ENCODE measurements at places on chromosomes 4 and X.

- DNase-seq = no peak
These were observed at the start of gene RNF150 for GRCh38 chr4:141133146-141133998. Gene RNF150, minus strand, starts transcription at chr4:141133469.

DNA sequence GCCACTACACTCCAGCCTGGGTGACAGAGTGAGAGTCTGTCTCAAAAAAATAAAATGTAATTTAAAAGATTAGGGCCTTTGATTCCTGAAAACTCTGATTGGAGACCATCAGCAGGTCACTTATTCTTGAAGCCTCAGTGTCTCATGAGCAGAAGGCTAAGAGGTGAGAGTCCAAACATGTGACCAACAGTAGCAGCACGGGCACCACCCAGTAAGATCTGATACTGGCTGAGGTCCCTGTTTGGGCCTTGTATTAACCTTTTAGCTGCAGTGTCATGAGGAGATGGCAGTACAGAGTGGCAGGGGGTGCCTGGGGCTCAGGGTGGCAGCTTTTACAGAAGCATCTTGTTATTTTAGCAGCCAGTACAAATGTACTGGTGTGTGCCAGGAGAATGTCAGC lies 89.3 kb downstream of the FHDC1 start:
- no peak for DNase-seq

- no peak for DNase-seq
These were observed at the start of gene AFM for GRCh38 chr4:73481358-73481757. Gene AFM, plus strand, starts transcription at chr4:73481745. Its CDS starts 31 bp downstream, at chr4:73481776.

GRCh38 chr4:95548738-95549245 lies at the start of gene UNC5C:
Gene UNC5C, minus strand, starts transcription at chr4:95548973.
- no peak for DNase-seq

DNA sequence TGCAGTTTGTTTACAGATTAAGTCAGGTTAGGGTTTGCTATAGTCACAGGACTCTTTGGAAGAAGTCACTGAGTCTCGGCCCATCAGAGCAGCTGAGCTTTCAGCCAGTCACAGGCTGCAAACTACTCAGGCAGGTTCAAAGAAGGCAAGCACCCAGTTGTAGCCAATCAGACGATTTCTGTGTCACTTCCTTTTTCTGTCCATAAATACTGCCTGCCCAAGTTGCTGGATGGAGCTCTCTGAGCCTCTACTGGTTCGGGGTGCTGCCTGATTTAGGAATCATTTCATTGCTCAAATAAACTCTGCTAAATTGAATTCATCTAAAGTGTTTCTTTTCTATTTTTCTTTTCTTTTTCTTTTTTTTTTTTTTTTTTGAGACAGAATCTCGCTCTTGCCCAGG lies 7.3 kb upstream of the SH3BP2 start:
- no peak for DNase-seq

GRCh38 chrX:152074163-152074562 lies 64.2 kb downstream of the MAGEA10 start:
- no peak for DNase-seq

DNA sequence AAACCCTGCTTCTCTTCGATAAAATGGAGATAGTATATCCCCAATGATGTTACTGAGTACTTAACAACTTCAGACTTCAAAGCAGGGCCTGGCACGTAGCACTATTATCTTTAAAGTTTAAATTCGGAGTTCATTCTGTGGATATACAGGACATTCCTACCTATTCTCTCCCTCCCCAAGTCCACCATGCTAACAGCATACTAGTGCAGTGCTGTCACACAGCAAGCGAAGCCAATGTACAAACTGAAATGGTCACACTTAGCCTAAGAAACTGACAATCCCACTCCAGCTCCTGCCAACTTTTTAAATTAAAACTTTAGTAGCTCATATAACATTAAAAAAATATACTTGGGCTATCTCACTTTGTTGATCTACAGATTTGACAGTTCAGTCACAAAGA lies 1.2 kb upstream of the DNAJB14 start:
- DNase-seq = no peak

DNA sequence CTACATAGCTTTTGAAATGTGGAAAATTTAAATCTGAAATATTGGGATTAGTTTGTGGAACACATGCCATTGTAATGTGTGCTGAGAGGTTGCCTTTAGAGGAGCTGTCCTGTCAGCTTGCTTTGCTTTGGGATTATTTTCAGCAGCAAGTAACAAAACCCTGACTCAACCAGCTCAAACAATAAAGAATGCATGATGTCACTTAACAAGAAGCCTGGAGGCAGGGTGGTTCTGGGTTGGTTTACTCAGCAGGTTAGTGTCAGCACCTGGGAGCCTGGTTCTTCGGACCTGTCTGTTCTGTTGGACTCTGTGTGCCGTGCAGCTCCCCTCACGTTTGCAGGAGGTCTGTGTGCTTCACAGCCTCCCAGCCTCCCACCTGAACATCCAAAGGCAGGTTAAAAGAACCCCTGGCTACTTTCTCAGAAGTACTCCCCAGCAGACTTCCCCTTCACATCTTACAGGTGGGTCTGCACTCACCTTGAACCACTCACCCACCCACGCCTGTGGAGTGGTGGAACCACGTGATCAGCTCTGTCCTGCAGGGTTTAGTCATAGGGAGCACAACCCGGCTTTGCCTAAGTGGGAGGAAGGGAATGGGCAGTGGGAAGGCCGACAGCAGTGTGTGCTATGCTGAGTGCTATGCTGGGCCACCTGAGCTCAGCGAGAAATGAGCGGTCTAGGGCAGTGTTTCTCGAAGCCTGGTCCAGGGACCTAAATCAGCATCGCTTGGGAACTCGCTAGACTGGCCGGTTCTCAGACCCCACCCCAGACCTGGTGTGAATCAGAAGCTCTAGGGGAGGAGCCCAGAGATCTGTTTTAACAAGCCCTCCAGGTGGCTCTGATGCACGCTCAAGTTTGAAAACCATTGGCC lies 20.4 kb downstream of the TMEM131L start:
- peak; percentile 48 for DNase-seq

DNA sequence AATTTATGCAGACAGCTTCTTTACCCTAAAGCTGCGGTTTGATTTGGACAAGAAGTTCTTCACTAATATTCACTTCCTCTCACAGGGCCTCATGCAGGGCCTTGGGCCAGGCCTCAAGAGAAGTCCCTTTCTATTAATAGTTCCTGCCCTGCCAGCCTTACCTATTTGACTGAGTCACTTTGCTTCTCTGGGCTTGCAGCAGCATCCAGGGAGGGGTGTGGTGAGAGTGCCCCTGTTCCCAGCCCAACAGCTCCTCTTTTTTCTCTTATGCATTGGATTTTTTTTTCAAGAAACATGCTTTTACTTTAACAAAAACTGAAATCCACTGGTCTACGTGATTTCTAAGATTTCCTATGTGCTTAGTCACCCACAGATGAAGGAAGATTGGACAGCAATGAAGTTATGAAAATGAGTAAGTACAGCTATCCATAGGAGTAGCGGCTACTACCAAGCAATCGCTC lies 26.7 kb downstream of the FAM156B start:
- DNase-seq = peak; percentile 43

DNA sequence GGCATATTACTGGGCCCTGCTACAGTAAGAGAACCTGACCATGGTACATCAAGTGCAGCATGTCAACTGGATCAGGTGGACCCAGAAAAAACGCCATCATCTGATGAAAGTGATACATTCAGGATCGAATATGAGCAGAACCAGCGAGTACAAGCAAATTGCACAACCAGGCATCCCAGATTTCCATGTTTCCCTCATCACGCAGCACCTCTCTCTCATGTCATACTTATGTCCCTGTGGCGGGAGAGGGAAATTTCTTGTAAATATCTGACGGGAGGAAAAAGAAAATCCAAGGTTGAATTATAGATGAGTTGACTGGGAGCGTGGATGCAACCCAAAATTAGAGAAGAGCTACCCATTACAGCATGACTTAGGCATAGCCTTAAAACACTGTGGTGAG lies 608.5 kb upstream of the FAT1 start:
- DNase-seq = no peak

DNA sequence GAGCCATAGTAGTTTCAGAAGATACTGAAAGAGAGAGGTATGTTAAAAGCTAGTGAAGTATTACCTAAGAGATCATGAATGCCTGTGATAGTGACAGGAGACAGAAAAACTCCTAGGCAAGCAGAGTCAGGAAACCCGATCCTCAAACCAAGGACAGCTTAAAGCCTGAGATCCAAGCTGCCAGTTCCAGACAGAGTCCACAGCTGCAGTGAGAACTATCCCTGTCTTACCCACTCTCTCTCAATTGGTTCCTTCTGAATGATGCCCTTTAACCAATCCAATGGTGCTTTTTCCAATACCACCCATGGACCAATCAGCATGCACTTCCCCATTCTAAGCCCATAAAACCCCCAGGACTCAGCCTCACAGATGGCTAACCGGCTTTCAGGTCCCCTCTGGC lies 90.4 kb upstream of the PCDH10 start:
- no peak for DNase-seq

- no peak for DNase-seq
These were observed 28.4 kb downstream of the PLS3 start for GRCh38 chrX:115589419-115589818.

DNA sequence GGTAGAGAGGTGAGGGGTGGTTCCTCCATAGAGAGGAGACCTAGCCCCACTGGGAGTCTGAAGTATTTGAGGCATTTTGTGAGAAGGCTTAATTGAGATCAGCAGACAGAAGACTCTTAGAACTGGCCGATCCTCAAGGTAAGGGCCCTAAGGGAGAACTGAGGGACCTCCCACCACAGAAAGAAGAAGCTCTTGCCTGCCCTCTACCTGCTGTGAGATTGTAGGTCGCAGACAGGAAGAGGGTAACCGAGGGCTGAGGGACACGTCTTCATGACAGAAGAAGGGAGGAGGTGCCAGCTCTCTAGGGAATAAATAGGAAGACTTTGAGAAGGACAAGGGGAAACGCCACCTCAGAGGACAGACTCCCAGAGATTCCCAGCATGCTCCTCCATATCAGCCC lies 24.1 kb upstream of the MAGEC1 start:
- DNase-seq = no peak

All from RCC 7860 (cell line).